Activated naive CD8-positive, alpha-beta T cell treated with anti-CD3 and anti-CD28 coated beads for 36 hours (primary cell): ENCODE measurements at places on chromosomes 5 and 9. TPM values are rescaled to one million over a fixed set of nuclear protein-coding genes. Genes with fewer than 3 reads are reported as not detected.

DNA sequence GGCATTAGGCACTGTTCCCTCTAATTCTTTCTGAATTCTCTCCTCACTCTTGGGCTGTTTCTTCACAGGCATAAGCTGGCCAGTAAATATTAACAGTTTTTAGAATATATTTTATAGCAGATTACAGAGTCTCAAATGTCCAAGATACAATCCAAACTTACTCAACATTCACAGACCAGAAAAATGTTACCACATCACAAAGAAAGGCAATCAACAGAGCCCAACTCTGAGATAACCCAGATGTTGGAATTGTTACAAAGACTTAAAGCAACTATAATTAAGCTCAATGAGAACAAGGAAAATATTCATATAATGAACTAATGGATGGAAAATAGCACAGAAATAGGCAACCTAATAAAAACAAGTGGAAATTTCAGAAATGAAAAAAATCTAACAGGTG is 401.1 kb upstream of the RGMB start:
- no peak for DNase-seq

Gene ARHGEF28
- total RNA-seq = not detected

DNA sequence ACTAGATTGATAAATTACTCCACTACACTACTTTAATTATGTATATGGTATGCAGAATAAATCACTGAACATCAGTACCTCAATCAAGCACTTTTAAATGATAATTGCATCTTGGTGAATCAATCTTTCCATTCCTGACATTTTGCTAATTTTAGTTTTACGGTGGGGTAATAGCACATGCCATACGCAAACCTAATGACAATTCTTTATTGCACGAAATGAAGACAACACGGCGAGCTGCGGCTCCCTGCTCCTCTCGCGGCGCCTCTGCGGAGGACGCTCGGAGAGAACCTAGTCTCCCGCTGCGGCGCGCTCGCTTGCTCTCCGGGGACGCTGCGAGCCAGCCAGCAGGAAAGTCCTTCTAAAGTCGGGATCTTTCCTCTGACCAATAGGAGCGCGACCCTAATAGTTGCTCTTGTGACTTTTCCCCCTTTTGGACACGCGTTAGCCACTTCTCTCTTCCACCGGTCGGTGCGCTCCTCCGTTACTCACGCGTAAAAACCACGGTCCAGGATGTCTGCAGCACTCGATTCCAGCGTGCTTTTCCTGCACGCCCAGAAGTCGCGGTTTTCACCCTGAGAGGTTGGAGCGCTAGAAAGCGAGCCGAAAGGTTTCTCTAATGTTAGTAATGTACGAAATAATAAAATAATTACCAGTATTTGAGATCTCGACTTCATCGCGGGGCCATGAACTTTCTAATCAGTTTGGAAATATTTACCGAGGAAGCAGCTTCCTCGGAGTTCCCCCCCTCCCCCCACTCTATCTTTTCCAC is 1.0 kb upstream of the MEF2C start:
- DNase-seq = peak; percentile 33

GRCh38 chr9:19026375-19026774 is 6.6 kb downstream of the SAXO1 start:
- DNase-seq = peak; percentile 25

DNA sequence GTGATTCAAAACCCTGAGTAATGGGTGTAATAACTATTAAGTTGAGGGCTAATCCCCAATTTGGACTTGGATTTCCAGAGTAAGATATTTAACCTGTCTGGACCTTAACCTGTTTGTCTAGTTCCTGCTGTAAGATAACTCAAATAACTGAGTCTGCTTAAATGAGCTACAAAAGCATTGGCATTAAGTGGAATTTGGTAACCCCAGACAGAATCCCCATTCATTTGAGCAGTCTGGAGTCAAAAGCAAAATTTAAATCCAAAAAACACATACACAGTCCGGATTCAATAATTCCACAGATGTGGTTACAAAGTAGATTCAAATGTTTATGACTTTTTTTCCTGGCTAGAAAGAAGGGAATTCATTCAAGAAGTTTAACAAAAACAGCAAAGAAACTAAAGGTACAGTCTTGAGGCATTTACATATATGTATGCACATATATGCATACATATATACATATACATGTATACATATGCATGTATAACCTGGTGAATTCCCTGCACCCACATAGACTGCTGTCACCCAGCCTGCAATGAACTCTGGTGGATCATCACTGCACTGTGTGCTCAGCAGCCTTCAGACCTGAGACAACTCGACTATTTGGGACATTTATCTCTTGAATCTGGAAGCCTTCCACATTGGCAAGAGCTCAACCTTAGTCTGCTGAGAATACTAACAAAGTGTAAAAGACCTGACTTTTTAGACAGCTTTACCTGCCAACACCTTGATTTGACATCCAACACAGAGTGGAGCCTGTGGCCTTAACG is 205.4 kb downstream of the LURAP1L start:
- no peak for DNase-seq

DNA sequence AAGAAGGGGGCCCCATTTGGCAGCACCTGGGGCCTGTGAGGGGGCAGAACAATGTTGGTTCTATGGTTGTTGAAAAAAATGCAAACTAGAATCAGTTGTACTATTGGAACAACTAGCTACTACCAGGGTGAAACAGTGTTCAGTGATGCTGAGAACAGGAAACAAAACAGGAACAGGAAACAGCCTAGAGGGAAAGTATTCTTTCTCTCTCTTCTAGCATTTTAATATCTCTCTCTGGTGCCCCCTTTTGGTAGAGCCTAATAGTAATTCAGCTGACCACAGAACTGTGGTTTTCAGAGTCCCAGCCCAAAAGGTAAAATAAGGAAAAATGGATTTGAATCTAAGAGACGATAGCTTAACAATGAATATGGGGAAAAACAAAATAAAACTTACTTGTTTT is 138.0 kb upstream of the KCNN2 start:
- DNase-seq = no peak

- no peak for DNase-seq
Measured at GRCh38 chr5:83204651-83205050, 127.3 kb downstream of the XRCC4 start.

Gene MLANA
- total RNA-seq = not detected

DNA sequence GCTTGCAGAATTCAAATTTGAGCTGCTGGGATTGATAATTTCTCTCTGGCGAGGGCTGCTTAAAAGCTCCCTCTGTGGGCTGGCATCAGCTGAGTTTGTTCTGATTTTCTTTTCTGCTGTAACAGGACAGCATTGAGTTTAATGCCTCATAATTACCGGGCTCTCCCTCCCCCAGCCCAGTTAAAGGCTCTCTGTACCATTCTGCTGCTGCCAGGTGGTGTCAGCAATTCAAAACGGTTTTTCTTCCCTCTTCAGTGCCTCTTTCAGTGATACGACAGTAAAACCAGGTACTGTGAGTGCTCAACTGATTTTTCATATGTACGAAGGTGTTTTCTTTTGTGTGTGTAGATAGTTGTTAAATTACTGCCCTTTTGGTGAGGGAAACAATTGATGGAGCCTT is 509.3 kb upstream of the CTNND2 start:
- DNase-seq = no peak

GRCh38 chr5:137370096-137371071 is 128.7 kb downstream of the SPOCK1 start:
- no peak for DNase-seq

DNA sequence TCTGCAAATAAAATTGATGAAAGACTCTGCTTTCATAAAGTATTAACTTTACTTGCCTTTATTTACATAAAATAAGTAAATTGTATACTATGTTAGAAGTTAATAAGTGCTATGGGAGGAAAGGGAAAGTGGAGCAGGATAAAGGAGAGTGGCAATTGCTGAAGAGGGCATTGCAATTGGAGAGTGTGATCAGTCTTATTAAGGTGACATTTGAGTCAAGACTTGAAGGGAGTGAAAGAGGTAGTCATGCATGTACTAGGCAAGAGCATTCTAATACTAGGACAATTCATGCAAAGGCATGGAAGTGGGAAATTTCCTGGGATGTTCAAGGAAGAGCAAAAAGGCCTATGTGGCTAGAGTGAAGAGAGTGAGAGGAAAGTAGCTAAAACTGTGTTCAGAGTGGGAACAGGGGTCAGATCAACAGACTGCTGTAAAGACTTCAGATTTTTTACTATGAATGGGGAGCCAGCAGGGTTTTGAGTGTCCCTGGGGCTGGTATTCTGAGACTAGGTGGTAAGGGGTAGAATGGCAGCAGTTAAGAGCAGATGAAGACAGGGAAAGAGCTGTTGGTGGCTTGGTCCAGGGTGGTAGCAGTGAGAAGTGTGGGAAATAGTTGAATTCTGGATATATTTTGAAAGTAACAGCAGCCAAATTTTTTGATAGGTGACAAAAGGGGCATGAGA is 182.3 kb upstream of the RIOK2 start:
- no peak for DNase-seq

Gene JAKMIP2
- total RNA-seq = 0.58 TPM

Gene MAP1B
- 0.27 TPM for total RNA-seq

Gene GARNL3
- 2.0 TPM for total RNA-seq

GRCh38 chr5:144971108-144971850 is 800.6 kb downstream of the KCTD16 start:
- DNase-seq = no peak

Gene SPARC
- 0.62 TPM for total RNA-seq

Gene TMEM252
- not detected for total RNA-seq

DNA sequence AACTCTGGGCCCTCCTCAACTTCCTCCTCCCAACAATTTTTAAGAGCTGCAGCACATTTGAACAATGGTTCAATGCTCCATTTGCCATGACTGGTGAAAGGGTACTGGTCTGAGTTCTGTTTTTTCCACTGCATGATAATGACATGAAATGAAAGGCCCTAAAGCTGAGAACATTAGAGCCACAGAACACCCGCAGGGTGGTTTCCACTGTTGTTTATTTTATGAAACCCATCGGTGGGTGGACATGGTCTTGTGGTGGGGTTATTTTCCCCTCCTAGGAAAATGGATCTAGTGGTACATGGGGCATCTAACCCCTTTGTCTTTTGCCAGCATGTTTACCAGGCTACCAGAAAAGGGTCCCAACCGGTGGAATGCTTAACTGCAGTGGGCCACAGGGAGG is 71.8 kb downstream of the SMARCA2 start:
- DNase-seq = no peak

DNA sequence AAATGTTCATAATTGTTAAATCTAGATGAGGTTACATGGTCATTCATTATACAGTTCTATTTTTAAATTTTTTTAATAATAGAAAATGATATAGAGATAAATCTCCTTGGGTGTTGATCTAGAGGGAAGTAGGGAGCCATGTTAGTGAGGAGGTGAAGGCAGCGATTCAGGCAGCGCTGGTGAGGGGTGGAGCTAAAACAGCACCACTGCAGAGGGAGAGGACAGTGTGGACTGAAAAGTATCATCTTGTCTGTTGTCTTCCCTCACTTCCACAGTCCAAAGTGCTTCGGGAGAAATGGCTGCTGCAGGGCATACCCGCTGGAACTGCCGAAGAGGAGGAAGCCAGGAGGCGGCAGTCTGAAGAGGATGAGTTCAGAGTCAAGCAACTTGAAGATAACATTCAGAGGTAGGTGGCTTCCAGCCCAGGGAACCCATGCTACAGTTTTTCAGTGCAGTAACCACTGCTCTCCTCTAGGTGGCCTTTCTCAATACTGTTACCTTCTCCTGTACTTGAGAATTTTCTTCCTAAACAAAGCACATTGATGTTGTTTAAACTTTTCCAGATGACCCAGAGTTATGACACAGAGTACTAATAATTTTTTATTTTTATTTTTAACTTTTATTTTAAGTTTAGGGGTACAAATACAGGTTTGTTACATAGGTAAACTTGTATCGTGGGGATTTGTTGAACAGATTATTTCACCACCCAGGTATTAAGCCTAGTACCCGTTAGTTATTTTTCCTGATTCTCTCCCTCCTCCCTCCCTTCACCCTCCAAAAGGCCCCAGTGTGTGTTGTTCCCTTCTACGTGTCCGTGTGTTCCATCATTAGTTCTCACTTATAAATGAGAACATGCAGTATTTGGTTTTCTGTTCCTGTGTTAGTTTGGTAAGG is 100.5 kb downstream of the PALM2AKAP2 start:
- DNase-seq = peak; percentile 4

Gene IGIP
- total RNA-seq = 1.3 TPM

DNA sequence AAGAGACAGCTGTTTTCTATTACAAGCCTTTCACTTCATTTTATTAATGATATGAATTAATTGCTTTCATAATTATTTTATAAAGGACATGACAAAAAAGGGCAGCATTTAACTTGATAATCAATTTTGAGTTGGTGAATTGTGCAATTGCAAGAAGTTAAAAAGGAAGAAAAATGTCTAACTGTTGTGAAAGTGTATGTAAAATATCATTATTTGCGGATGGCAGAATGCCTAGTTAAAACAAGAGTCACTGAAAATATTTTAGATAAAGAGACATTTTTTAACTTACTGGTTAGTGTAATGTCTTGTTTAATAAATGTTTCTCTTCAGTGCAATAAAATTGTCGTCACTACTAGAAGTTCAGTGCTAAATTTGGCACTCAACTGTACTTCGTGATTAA is 57.6 kb upstream of the HTR4 start:
- no peak for DNase-seq

Gene CRAT
- 7.3 TPM for total RNA-seq

DNA sequence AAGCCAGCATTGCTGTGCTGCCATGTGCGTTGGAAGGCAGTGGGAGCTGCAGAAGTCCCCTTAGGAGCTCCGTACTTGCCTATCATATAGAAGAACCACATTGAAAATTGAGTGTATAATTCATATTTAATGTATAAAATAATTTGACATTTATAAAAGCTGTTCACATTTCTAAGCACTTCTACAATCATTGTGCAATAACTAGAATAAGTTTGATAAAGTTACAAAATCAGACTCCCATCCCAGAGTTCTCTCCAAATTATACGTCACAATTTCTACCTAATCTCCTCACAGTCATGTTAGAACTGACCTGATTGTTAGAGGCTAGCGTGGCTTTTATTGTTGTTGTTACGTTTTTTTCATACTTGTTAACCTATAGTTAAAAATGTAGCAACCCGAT is 123.5 kb upstream of the ZNF366 start:
- DNase-seq = no peak

Gene PCDHB9
- not detected for total RNA-seq

DNA sequence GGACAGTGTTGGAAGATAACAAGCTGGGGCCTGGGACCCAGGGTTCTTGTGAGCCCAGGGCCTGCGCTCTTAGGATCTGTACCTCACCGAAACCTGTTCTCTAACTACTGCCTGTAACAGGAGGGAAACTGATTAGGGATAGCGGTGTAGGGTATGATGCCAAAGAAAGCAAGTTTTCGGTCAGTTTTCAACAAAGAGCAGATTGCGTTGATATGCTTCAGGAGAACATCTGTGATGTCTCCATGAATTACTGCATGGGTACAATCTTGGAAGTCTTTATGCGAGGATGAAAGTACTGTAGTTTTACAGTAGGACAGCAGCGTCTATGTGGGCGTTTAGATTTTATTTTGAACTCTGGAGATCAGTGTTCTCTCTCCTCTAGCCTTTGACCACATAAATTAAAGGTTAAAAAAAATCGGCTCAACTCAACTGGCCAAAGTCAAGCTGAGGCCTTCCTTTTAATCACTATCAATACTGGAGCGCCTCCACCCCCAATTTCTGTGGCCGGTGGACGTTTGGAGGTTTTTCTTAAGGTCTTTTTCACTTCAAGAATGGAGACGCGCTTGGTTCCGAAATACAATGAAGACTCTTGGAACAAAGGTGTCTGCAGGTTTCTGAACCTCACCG is 3.0 kb downstream of the NFIL3 start:
- no peak for DNase-seq

Gene GNA14
- not detected for total RNA-seq

Gene TAF11L8
- not detected for total RNA-seq

GRCh38 chr5:160097991-160098390 is 21.3 kb downstream of the PWWP2A start:
- DNase-seq = no peak

Gene SLC45A2
- total RNA-seq = not detected

Gene EXD3
- total RNA-seq = 3.6 TPM

GRCh38 chr5:77633709-77634108 is 4.8 kb downstream of the OTP start:
- DNase-seq = no peak
